ENCODE measurements at places on chromosomes 16 and 17. TPM values are rescaled to one million over a fixed set of nuclear protein-coding genes. Genes with fewer than 3 reads are reported as not detected.

The UTS2R gene
- total RNA-seq, result not detected

- H3K27me3 ChIP-seq, result peaks cover 21% of the 10 kb centered on the region
- no peak for DNase-seq
- H3K4me3 ChIP-seq, result no peak overlapping the region
- peak overlapping the region; percentile 33 for H3K27ac ChIP-seq
- H3K4me1 ChIP-seq, result no peaks in the 10 kb centered on the region
These were observed 1.1 kb downstream of the CD79B start for GRCh38 chr17:63930951-63931575.

The METRN gene
- 73.4 TPM for total RNA-seq

The SLC47A2 gene
- not detected for total RNA-seq

DNA sequence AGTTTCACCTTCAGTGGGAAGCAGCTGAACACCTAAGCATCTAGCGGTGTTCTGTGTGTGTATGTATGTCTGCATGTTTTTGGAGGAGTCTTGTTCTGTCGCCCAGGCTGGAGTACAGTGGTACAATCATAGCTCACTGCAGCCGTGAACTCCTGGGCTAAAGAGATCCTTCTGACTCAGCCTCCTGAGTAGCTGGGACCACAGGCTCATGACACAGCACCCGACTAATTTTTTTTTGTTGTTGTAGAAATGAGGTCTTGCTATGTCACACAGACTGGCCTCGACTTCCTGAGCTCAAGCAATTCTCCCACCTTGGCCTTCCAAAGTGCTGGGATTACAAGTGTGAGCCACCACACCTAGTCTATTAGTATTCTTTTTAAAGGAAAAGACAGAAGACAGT is 30.2 kb upstream of the FAAP100 start:
- DNase-seq, result peak; percentile 75
- peak overlapping the region; percentile 92 for H3K27ac ChIP-seq
- peaks cover 6% of the 10 kb centered on the region for H3K27me3 ChIP-seq
- peaks cover 51% of the 10 kb centered on the region for H3K36me3 ChIP-seq
- H3K4me3 ChIP-seq, result peak overlapping the region; percentile 56

DNA sequence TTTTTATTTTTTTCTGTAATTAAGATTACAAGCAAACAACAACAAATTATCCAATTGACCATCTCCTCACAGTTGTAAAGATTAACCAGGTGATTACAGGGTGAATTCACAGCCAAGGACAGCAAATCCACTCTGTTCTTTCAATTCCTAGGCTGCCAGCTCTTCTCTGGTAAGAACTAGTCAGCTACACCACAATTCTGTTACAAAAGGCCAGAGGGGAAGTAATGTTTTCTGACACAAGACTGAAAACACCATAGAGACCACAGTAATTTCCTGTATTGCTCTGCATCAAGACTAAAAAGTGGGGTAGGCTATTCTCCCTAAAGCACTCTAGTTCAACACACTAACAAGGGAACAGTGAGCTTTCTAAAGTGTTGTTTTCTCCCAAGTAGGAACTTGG is 10.6 kb downstream of the CA10 start:
- H3K36me3 ChIP-seq, result no peaks in the 10 kb centered on the region
- no peak overlapping the region for H3K4me3 ChIP-seq
- no peaks in the 10 kb centered on the region for H3K4me1 ChIP-seq
- no peaks in the 10 kb centered on the region for H3K27me3 ChIP-seq

GRCh38 chr17:50556803-50557202 is 3.7 kb upstream of the CACNA1G start:
- no peak overlapping the region for H3K27ac ChIP-seq
- no peak overlapping the region for H3K4me3 ChIP-seq
- no peak for DNase-seq
- no peaks in the 10 kb centered on the region for H3K36me3 ChIP-seq

DNA sequence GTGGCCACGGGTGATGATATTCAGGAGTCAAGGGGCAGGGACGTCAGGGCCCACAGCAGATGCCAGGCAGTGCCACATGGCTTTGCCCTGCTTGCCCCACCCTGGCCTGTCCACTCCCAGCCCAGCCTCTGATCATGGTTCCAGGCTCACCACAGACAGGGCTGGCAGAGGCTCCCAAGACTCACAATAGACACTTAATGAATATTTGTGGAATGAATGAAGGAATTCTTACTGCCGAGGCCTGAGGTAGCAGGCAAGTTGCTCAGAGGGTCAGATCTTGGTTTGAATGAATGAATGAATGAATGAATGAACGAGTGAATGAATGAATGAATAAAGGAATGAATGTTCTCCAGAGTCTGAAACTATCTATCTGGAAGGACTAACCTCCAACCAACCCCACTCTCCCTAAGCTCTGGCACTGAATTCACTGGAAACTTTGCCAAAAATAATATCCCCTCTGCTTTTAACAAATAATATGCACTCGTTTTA is 60.9 kb downstream of the RAI1 start:
- peaks cover 58% of the 10 kb centered on the region for H3K4me1 ChIP-seq
- H3K27ac ChIP-seq, result peak overlapping the region; percentile 75
- H3K4me3 ChIP-seq, result no peak overlapping the region
- DNase-seq, result peak; percentile 38

DNA sequence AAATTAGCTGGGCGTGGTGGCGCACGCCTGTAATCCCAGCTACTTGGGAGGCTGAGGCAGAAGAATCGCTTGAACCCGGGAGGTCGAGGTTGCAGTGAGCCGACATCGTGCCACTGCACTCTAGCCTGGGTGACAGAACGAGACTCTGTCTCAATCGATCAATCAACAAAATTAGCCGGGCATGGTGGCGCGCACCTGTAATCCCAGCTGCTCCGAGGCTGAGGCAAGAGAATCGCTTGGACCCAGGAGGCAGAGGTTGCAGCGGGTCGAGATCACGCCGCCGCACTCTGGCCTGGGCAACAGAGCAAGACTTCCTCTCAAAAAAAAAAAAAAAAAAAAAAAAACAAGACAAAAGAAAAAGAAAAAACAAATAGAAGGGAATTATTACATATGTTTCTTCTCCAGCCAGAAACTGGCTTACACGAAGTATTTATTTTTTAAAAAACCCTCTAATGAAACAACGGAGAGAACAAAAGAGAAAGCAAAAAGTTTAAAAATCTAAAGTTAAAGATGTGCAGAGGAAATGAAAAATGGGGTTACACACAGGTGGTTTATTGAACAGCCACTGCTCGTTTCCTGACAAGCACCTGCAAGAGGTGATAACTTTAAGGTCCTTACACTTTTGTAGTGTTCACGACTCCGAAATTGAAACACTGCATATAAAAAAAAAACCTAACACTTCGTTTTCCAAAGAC is 1.4 kb downstream of the SYNRG start:
- H3K4me3 ChIP-seq, result peak overlapping the region; percentile 97
- peak overlapping the region; percentile 96 for H3K27ac ChIP-seq
- no peaks in the 10 kb centered on the region for H3K27me3 ChIP-seq
- peaks cover 9% of the 10 kb centered on the region for H3K36me3 ChIP-seq
- no peak for DNase-seq
- peaks cover 54% of the 10 kb centered on the region for H3K4me1 ChIP-seq

The CHRNE gene
- not detected for total RNA-seq

DNA sequence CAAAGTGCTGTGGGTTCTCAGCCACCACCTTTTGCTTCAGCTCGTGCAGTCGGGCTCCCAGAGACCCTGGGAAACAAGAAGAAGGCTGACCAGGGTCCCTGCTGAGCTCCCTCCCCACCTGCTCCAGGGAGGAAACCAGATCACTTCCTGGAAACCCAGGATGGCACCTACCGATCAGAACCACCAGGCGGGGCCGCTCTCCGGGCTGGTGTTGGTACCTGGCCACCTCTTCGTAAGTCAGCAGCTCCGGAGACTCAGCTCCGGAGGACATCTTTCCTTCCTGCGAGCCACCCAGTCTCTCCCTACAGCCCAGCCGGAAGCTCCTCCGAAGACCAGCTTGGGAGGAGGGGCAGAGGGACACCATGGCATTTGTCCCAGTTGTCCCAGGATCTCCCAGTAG is 18.9 kb downstream of the MPP3 start:
- H3K27ac ChIP-seq, result no peak overlapping the region
- no peaks in the 10 kb centered on the region for H3K27me3 ChIP-seq
- DNase-seq, result no peak
- H3K4me3 ChIP-seq, result no peak overlapping the region
- H3K36me3 ChIP-seq, result peaks cover 25% of the 10 kb centered on the region

- H3K27me3 ChIP-seq, result 0 out of 2 replicates have a peak, but pooled peaks cover 2% of the 10 kb centered on the region
- no peaks in the 10 kb centered on the region for H3K4me1 ChIP-seq
- no peak for DNase-seq
- no peak overlapping the region for H3K27ac ChIP-seq
- no peak overlapping the region for H3K4me3 ChIP-seq
These were observed 270.7 kb downstream of the NTN1 start for GRCh38 chr17:9291912-9292560.

DNA sequence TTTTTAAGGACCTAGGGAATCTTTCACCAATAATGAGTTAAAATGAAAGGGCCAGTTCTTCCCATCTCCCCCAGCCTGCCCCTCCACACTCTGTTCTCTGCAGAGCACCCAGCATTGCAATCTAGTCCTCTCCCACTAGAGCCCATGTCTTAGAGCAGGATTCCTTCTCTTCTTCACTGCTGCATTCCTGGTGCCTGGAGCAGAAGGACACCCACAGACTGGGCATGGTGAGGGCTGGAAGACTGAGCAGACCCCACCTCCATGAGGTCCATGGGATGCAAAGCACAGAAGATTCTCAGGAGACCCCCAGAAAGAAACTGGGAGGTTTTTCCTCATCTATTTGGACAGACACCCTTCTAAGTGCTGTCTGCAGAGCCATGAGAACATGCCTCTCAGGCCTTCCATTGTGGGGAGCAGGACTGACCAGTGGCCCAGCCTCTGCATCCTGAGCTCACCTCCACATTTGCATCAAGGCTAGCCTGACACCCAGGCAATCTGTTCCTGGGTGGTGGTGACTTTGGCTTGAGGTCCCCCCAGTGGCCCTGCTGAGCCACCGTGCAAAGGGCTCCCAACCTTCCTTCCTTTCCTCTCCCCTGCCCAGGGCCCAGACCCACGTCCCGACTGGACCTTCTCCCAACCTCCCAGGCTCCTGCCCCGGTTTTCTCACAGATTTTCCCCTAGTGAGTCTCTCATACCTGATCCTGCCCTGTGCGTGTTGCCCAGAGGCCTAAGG is 74.2 kb upstream of the ZNF469 start:
- H3K36me3 ChIP-seq, result peaks cover 13% of the 10 kb centered on the region
- peaks cover 62% of the 10 kb centered on the region for H3K4me1 ChIP-seq
- no peaks in the 10 kb centered on the region for H3K27me3 ChIP-seq
- DNase-seq, result no peak

- H3K27me3 ChIP-seq, result peaks cover 2% of the 10 kb centered on the region
- peak overlapping the region; percentile 53 for H3K4me3 ChIP-seq
- H3K27ac ChIP-seq, result peak overlapping the region; percentile 61
- no peaks in the 10 kb centered on the region for H3K36me3 ChIP-seq
These were observed 20.8 kb downstream of the MYO18A start for GRCh38 chr17:29159306-29159860.

The EFNB3 gene
- 0.29 TPM for total RNA-seq

The CCL23 gene
- total RNA-seq, result not detected

DNA sequence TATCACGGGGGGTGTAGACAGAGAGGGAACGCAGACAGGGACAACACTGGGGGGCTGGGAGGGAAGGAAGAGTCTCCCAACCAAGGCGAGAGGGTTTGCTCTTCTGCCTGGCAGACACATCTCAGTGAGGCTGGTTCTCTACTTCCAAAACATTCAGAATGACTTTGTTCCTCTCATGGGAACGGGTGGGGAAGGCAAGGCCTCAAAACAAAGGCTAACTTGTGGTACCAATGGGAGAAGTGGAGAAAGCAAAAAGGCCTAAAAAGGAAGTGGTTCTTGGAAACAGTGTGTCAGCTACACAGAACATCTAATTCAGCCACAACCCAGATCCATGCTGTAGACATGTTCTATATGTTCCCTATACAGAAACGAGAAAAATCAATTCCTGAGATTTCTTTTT is 7.5 kb downstream of the FLOT2 start:
- peaks cover 6% of the 10 kb centered on the region for H3K4me1 ChIP-seq
- H3K27me3 ChIP-seq, result peaks cover 2% of the 10 kb centered on the region
- no peak overlapping the region for H3K4me3 ChIP-seq
- no peak overlapping the region for H3K27ac ChIP-seq

GRCh38 chr16:66304151-66304550 is 62.3 kb upstream of the CDH5 start:
- H3K4me1 ChIP-seq, result no peaks in the 10 kb centered on the region
- no peak for DNase-seq
- H3K36me3 ChIP-seq, result no peaks in the 10 kb centered on the region
- peaks cover 54% of the 10 kb centered on the region for H3K27me3 ChIP-seq

DNA sequence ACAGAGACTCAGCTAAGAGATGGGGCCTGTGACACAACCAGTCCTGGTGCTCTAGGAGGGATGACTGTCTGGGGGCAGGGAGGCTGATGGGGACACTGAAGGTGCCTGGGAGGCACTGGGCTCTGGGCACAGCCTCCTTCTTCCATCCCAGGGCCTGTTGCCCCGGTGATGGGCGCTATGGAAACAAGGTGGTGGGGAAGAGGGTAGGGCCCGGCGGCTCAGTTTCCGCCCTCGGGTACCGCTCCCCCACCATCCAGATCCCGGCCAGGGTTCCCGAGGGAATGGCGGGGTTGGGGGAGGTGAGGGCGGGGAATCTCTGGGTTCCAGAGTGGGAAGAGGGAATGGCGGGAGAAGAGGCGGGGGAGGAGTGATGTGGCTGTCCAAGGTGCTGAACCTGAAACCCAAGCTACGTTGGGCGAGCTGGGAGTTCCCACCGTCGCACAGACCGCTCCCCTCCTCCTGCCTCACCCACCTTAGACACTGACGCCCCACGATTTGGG is 981 bp downstream of the KCNH4 start:
- H3K4me3 ChIP-seq, result no peak overlapping the region
- no peak overlapping the region for H3K27ac ChIP-seq
- peaks cover 20% of the 10 kb centered on the region for H3K27me3 ChIP-seq
- no peaks in the 10 kb centered on the region for H3K36me3 ChIP-seq
- no peak for DNase-seq
- H3K4me1 ChIP-seq, result peaks cover 22% of the 10 kb centered on the region

GRCh38 chr16:84751947-84752346 is 52.1 kb downstream of the USP10 start:
- peaks cover under 1% of the 10 kb centered on the region for H3K27me3 ChIP-seq
- DNase-seq, result peak; percentile 7
- no peaks in the 10 kb centered on the region for H3K36me3 ChIP-seq
- no peak overlapping the region for H3K4me3 ChIP-seq
- H3K4me1 ChIP-seq, result peaks cover 59% of the 10 kb centered on the region

DNA sequence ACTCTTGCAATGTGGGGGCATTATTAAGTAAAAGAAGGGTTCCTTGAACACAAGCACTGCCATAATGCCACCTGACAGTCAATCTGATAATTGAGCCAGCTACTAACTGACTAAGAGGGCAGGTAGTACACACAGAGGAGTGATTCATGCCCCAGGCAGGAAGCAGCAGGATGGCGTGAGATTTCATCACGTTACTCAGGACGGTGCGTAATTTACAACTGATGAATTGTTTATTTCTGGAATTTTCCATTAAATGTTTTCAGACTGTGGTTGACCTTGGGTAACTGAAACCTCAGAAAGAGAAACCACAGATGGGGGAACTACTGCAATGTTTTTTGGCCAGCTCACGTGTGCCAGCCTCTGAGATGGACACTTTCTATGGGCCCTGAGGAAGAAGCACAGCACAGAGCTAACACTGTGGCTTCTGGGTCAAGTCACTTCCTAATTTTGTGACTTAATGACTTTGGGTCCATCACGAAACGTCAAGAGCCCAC is 46.7 kb downstream of the C17orf67 start:
- peaks cover 13% of the 10 kb centered on the region for H3K36me3 ChIP-seq
- peak overlapping the region; percentile 67 for H3K4me3 ChIP-seq
- peaks cover 49% of the 10 kb centered on the region for H3K4me1 ChIP-seq
- peaks cover 5% of the 10 kb centered on the region for H3K27me3 ChIP-seq
- peak overlapping the region; percentile 91 for H3K27ac ChIP-seq

The MVD gene
- 23.9 TPM for total RNA-seq

All from HFFc6 (cell line).